ENCODE measurements at places on chromosomes 16 and 17. TPM values are rescaled to one million over a fixed set of nuclear protein-coding genes. Genes with fewer than 3 reads are reported as not detected.

DNA sequence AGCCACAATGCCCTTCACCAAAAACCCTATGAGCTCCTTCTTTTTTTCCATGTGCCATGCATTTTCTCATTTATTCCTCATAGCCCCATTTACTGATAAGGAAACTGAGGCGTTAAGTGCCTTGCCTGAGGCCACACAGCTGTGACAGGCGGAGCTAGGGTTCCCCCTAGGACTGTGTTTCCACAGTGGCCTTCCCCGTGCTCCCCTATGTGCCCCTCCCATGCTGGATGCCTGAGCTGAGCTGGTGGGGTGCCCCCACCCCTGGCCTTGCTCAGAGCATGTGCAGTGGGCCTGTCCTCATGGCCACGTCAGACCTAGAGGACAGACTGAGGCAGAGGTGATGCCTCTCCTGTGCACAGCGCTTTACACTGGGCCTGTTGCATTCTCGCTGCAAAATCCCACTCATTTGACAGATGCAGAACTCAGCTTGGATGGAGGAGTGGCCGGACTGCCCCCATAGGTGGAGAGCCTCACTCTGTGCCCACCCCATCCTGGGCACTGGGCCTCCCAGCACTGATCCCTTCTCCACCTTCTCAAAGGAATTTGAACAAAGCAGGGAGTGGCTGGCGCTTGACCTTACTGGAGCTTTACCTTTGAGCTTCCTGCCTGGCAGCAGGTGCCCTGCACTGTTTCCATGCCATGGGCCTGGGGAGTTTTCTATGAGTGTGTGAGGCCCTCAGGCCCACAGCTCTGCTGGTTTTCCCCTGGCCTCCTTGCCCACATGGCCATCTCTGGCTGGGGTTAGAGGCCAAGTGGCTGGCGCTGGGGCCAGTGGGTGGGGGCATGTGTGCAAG, 2.6 kb downstream of the MAP2K3 start:
- no peak for DNase-seq

DNA sequence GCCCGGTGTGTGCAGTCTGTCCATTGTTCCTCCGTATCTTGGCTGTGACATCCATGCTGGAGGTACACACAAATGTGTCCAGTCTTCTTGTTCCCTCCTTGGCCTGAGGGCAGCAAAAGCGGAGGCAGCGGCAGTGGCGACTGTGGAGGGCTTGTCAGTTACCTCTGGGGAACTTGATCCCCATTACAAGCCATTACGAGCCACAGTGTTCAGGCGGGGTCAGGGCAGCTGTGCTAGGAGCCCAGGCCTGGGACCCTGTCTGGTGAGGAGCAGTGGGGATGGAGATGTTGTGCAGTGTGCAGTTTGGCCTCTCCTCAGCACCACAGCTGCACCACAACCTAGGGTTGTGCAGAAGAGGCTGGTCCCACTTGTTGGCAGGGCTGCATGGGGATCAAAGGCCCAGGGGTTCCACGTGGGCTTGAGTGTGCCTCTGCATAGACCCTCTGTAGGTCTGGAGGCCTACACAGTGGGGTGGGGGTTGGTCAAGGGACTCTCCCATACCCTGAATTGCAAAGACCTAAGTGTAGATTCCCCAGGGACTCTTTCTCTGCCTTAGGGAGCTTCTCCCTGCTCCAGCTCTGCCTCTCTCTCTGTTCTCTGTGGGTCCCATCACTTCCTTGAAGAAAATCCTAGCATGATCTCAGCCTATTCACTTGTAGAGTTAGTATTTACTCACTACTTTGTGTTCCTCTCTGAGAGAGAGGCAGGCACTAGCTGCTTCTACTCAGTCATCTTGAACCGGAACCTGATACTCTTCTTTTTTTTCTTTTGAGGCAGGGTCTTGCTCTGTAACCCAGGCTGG, 58.8 kb downstream of the SLFN11 start:
- no peak for DNase-seq

DNA sequence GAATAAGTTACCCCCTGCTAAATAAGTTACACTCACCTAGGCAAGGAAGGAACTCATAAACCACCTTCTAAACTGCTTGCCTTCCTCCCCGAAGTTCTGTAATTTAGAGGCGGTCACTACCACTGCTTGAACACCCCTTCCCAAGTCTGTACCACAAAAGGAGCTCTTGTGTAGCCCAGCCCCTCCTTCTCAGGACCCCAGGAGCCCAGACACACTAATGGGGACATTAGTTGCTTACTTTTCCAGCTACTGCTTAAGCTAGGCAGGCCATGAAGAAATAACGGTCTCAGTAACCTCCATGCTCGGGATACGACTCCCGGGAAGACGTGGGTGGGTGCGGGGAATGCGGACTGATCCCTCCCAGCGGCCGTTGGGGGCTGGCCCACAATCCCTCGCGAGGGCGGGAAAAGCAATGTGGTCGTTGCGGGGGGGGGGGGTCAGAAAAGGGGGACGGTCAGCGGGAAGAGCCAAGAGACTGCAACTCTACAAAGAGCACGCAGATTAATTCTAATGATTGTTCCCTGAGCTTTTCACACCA, at the start of gene TEX14:
TSS of gene TEX14 (minus strand) at position 345 of the 538 bp plus-strand sequence. CDS start 40,044 bp downstream, outside the sequence.
- DNase-seq, result no peak

The KRTAP3-1 gene
- not detected for total RNA-seq

The TMUB2 gene
- 40.6 TPM for total RNA-seq

The PNMT gene
- 5.1 TPM for total RNA-seq

GRCh38 chr17:59180626-59181025, 25.1 kb downstream of the PRR11 start:
- no peak for DNase-seq

- no peak for DNase-seq
These were observed 45.4 kb downstream of the WSB1 start for GRCh38 chr17:27339198-27339835.

- DNase-seq, result no peak
These were observed 313.9 kb upstream of the SALL1 start for GRCh38 chr16:51464996-51465395.

The AOC2 gene
- 2.3 TPM for total RNA-seq

The ITGB3 gene
- total RNA-seq, result 14.6 TPM

- DNase-seq, result peak; percentile 50
These were observed 50.4 kb downstream of the OR1D5 start for GRCh38 chr17:3012926-3013581.

DNA sequence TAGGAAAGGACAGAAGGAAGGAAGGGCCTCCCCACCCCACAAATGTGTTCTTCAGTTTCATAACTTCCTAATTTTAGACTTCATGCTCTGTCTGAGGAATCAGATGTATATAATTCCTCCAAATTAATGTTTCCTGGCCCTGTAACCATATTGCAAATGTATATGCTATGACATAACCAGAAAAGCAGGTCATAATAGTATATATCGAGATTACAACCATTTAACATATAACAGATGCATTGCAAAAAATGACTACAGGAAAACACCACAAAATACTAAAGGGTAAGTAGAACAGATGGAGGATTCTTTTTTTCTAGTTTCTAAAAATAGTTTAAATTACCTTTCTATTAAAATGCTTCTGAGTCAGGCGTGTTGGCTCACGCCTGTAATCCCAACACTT, 3.1 kb upstream of the EXOC7 start:
- DNase-seq, result no peak

The SYT17 gene
- total RNA-seq, result 5.2 TPM

The ZNF287 gene
- total RNA-seq, result 6.2 TPM

The CLEC3A gene
- total RNA-seq, result not detected

DNA sequence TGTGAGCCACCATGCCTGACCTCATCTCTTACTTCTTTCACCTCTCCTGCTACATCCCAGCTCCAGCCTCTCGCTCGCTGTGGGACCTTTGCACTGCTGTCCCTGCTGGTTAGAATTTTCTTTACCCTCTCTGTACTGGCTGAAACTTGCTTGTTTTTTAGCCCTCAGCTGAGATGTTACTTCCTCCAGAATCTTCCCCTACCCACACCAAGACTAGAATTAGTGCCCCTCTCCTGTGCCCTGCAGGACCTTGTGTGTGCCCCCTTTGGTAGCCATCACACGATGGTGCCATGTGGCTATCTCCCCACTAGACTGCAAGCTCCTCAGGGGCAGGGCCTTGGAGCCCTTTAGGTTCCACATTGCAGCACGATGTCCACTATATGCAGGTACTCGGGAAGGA, 84.1 kb downstream of the AIPL1 start:
- DNase-seq, result no peak

All from breast epithelium (tissue), 4 donors.